ENCODE measurements at places on chromosomes 1 and 21. TPM values are rescaled to one million over a fixed set of nuclear protein-coding genes. Genes with fewer than 3 reads are reported as not detected.
A peak's percentile ranks its signal among the peaks of the same experiment; 100 is the strongest.

- no peak for DNase-seq
Observed at GRCh38 chr1:180312926-180313325, 82.9 kb downstream of the LHX4 start.

- peak; percentile 34 for DNase-seq
Observed at GRCh38 chr21:42973309-42973990, 912 bp upstream of the PKNOX1 start.

The PSMD4 gene
- 205 TPM for total RNA-seq

The MPZ gene
- total RNA-seq = 3.6 TPM

DNA sequence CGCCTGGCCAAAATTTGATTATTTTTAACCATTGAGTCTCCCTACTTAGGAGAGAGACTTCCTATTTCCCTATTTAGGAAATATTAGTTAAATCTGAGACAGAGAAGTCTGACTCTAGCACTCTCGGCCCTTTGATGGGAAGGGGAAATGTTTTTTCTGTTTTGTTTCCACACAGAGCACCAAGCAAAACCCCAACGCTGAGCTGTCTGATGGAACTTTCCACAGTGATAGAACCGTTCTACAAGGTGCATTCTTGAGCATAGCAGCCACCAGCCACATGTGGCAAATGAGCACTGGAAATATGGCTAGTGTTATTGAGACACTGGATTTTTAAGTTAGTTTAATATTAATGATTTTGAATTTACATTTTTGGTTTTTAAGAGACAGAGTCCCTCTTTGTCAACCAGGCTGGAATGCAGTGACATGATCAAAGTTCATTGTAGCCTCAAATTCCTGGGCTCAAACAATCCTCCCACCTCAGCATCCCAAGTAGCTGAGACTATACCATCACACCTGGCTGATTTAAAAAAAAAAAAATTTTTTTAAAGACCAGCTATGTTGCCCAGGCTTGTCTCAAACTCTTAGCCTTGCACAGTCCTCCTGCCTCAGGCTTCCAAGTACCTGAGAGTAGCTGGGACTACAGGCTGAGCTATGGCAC is 77.3 kb upstream of the GALNT2 start:
- no peak for DNase-seq

DNA sequence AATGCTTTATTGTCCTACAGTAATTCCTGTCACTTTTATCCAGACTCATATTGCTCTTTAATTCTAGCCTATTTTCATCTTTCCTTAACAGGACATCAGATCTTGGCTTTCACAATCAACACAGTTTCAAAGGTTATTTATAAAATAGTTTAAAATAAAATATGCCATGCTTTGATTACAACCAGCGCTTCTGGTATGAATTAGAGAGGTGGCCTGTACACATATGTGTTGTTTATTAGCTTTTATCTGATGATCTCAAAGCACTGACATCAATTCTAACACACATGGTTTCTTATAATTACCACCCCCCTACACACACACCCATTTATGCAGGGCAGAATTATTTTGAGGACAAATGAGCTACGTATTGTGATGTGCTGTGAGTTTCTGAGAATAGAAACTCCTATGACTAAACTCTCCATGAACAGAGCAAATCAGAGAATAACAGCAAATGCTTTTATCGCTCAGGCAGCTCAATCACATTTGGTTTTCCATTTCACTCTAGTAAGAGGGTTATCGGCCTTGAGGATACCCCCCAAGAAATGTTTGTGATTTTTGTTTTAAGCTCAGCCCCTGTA is 18.0 kb downstream of the CD247 start:
- DNase-seq = no peak

The LEFTY1 gene
- total RNA-seq = 102 TPM

The CCDC190 gene
- total RNA-seq = not detected

DNA sequence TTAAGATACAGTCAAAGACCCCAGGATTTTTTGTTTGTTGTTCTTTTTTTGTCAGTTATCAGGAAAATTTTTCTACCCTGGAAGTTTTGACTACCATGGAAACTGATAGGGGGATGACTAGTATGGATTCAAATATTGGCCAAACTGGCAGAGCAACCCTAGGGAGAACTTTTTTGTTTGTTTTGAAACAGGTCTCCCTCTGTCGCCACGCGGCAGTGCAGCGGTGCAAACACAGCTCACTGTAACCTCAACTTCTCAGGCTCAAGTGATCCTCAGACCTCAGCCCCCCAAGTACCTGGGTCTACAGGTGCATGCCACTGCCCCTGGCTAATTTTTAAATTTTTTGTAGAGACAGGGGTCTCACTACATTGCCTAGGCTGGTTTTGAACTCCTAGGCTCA is 46.6 kb downstream of the TOR3A start:
- DNase-seq = no peak

The S100A9 gene
- not detected for total RNA-seq

DNA sequence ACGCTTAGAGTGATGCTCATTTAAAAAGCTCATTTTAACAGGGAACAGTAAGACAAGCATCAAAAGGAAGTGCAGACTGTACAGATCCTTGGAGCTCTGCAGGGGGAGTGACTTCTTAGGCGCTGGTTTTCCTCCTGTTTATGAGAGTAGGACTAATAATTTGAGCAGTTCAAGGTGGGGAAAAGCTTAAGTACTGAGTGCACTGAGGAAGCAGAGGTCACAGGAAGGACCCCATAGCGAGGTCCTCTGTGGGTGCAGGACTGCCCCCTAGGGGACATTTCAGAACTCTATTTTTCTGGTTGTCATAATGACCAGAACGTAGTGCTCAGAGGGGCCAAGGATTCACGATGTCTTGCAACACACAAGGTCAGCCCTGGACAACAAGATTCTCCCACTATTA is 112.1 kb downstream of the HLCS start:
- DNase-seq = peak; percentile 66

GRCh38 chr1:9331016-9331415 is 38.3 kb downstream of the SPSB1 start:
- no peak for DNase-seq

The SPRR2E gene
- total RNA-seq = not detected

DNA sequence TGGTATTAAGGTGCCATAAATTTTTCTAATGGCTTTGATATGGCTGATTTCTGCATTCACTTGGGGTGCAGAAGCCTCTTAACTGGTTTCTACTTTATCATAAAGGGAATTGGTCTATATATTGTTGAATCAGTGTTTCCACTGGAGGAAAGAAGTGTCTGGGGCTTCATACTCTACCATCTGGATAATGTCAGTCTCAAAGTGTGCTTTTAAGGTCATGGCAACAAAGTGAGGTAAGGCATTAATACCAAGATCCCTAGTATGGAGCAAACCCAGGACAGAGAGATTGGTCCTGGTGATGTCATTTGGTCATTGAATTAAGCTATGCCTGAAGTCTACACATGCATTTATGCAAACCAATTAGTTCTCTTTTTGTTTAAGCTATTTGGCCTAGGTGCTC is 309.9 kb downstream of the DUSP10 start:
- no peak for DNase-seq

The PTPN7 gene
- 0.22 TPM for total RNA-seq

DNA sequence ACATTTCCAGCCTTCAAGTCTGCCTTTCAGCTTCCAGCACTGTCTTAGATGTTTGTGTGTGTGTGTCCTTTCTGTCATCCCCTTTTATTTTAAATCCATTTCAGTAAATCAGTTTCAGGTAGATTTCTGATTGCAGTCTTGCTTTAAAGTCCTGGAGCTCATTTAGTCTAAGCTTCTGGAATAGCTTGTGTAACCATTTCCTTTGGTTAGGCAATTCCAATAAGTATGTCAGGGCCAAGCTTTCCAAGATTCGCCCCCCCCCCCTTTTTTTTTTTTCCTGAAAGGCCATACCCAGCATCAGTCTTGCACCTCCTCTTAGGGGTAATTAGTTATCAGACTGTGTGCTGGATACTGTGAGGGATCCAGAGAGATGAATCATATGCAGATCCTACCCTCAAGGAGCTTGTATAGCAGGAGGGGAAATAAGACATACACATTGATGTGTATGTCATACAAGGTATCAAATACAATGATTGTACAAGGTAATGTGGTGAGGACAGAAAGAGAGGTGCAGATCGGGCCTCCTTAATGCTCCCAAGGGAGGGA is 41.3 kb downstream of the NFYC start:
- no peak for DNase-seq

GRCh38 chr1:1175221-1176062 is 1.8 kb downstream of the TTLL10 start:
- peak; percentile 25 for DNase-seq

GRCh38 chr1:168470901-168471431 is 72.8 kb downstream of the XCL2 start:
- DNase-seq = no peak

The CD52 gene
- 4.1 TPM for total RNA-seq
